Activated CD4-positive, alpha-beta T cell treated with anti-CD3 and anti-CD28 coated beads for 48 hours (primary cell): ENCODE measurements at places on chromosomes 1 and 21.

- DNase-seq = no peak
Observed at GRCh38 chr1:201557572-201557958, 18.6 kb downstream of the NAV1 start.

- no peak for DNase-seq
Observed at GRCh38 chr1:230622151-230622550, 20.1 kb upstream of the COG2 start.

- DNase-seq = no peak
Observed at GRCh38 chr1:183806125-183806524, 1.2 kb downstream of the RGL1 start.

DNA sequence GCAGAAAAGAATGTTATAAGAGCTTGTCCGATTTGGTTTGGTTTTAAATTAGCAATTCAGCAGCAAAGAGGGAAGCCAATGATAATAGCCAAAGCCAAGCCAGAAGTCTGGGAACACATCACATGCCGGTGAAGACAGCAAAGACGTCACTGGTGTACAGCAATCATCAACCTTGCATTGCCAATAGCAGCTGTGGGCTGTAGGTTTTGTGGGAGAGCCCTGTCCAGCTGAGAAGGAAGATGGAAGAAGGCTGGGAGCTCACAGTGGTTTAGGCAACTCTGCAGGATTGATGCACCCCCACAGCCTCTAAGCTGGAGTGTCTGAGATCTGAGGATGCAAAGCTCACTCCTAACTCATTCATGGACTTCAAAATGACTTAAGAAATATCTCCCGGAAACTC is 338.7 kb downstream of the SIPA1L2 start:
- DNase-seq = no peak

GRCh38 chr1:167910530-167910929 is 3.4 kb downstream of the ADCY10 start:
- DNase-seq = no peak

DNA sequence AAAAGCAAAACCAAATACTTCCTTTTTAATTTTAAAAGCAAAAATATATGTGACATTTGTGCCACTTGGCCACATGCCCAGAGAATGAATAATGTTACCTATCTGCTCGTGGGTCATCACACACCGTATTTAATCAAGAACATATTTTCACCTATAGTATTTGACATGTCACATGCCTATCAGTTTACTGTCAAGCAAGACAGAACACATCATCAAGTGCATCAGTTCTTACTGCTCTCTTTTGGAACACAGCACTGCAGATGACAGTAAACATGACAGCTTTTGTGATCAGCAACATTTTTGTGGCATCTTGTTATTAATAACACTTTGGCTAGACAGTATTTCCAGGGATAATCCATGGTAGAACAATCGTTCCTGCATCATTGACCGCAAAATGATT is 134.4 kb downstream of the LRRC7 start:
- DNase-seq = no peak

GRCh38 chr1:153532181-153532580 is 3.6 kb downstream of the S100A6 start:
- peak; percentile 51 for DNase-seq

- DNase-seq = no peak
Observed at GRCh38 chr1:167798952-167799351, 77.2 kb downstream of the MPZL1 start.

DNA sequence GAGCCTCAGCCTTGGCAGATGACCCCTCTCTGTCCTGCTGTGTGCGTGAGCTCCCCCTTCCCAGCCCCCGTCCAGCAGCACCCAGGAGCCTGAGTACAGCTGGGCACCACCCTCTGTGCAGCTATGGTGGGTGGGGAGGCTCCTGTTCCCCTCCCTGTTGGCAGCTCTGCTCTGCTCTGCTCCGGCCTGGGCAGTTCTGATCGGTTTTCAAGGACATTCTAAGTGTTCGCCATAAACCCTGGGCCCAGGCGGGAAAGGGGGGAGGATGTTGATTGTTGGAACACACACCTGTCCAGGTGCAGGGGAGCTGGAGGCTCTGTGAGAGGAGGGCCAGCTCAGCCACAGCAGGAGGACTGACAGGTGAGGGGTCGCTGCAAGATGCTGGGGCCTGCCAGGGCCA is at the start of gene CLCNKB:
Gene CLCNKB, plus strand, starts transcription at position 262 of the 400 bp plus-strand sequence. CDS start 711 bp downstream, outside the sequence.
- no peak for DNase-seq

DNA sequence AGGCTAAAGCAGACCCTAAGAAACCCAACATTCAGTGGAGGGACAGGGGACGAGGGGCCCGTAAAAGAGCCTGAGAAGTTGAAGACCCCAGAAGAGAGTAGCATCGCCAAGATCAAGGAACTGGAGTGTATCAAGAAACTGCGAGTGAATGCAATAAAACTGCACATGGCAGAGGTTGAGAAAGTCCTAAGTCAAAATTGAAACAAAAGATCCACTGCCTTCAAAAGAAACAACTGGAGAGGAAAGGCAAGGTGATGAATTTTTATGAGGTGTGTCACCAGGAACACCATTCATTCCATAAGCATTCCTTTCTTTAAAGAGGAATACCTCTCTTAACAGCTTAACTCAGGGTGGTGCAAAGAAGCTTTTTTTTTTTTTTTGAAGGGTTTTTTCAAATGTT is 38.3 kb upstream of the ADORA3 start:
- DNase-seq = no peak

- no peak for DNase-seq
Observed at GRCh38 chr1:237115035-237115434, 73.1 kb downstream of the RYR2 start.
